ENCODE measurements at places on chromosomes 16 and 17.
A peak's percentile ranks its signal among the peaks of the same experiment; 100 is the strongest.

- DNase-seq: no peak
These were observed 2.5 kb downstream of the BHLHA9 start for GRCh38 chr17:1272701-1273100.

DNA sequence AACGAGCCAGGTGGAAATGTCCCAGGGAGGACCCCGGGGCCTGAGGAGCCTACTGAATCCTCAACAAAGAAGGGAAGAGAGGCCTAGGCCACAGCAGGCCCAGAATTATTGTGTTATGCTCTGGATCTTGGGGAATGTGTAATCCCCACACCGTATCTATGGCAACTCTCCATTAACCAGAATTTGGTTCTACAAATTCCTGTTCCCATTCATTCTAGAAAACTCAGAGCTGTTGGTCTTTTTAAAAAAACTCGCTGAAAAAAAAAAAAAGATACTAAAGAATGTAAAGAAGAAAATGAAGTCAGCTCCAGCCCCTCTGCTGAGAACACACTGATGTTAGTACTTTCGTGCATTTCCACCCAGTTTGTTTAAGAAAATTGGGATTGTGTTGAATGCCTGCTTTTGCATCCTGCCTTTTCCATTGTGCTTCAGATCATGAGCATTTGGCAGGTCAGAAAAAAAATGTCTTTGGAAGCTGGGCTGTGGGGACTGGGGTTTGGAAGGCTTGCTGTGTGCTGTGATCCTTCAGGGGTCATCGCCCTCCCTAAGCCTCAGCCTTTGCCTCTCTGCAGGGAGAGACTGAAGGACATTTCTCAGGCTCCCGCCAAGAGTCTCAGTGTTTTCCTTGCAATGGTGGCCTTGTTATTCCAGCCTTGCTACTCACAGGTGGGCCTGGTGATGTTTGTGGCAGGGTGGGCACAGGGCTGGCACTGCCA, 69.5 kb downstream of the SREBF1 start:
- DNase-seq: no peak

DNA sequence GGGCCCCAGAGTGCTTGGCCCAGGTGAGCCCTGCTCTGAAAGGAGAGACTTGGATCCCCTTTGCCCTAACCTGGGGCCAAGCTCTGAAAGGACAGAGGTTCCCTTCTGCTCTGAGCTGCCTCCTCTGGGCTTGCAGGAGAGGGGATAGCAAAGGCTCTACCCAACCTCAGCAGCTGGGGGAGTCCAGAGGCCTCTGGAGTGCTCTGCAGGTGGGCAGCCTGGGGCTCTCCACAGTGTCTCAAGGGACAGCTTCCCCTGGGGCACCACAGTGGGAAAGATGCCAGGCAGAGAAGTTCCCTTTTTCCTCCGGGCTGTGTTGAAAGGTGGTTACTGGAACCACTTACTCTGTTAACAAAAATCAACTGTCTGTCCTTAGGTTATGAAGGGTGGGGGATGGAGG, 48.2 kb upstream of the MGAT5B start:
- DNase-seq: no peak

DNA sequence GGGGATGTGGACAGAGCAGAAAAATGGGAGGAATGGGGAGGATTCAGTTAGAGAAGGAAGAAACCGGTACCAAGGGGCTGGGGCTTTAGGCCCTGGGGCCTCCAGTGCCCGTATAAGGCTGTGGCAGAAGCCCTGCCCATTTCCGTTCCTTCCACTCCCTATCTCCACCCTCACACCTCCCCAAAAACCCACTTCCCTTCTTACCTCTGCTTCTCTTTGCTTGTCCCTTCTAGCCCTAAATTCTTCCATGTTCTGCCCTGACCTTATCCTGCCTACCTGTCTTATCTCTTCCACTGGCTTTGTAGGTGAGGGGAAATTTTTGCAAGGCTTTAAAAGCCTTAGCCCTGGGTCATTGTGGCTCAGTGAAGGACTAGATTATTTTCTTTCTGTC, 4.1 kb downstream of the RNF167 start:
- DNase-seq: no peak

GRCh38 chr17:30513346-30513745, 36.1 kb downstream of the GOSR1 start:
- no peak for DNase-seq

DNA sequence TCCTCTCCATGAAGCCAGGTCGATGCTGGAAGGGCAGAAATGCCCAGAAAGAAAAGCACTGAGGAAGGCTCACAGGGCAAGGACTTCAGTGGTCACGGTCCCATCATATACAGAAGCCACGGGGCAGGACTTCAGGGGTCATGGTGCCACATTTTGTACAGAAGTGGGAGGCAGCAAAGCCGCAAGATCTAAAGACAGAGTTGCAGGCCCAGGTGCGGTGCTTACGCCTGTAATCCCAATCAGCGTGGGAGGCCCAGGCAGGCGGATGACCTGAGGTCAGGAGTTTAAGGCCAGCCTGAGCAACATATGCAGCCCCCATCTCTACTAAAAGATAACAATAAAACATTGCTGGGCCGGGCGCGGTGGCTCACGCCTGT, 96.0 kb downstream of the NXN start:
- DNase-seq: no peak

DNA sequence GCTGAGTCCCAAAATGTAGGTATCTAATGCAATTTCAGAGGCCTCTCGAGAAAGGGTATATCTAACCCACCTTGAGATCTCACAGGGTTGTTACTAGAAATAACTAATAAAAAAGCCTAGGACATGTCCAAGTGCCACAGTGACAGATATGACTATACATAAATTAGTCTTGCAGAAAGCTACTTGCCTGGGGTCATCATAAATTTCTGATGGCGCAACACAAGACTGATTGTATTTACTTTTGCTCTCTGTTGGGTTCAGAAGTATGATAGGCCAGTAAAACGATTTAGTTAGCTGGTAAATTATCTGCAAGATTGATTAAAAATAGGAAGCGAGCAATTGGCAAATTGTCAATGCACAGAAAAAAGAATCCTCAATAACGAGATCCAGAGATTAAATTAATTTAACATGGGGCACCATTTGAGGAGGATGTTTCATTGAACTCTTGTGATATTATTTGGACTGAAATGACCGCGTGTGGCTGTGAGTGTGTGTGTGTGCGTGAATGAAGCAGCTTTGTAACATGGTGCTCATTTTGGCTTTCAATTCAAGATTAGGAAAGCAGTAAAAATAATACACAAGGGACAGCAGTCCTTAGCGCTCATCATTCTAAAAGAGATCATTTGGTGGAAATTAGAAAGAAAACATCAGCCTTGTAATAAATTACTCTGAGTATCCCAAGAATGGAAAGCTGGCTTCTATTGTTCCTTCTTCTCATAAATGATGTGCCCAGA, 157.4 kb upstream of the ZFHX3 start:
- DNase-seq: no peak

DNA sequence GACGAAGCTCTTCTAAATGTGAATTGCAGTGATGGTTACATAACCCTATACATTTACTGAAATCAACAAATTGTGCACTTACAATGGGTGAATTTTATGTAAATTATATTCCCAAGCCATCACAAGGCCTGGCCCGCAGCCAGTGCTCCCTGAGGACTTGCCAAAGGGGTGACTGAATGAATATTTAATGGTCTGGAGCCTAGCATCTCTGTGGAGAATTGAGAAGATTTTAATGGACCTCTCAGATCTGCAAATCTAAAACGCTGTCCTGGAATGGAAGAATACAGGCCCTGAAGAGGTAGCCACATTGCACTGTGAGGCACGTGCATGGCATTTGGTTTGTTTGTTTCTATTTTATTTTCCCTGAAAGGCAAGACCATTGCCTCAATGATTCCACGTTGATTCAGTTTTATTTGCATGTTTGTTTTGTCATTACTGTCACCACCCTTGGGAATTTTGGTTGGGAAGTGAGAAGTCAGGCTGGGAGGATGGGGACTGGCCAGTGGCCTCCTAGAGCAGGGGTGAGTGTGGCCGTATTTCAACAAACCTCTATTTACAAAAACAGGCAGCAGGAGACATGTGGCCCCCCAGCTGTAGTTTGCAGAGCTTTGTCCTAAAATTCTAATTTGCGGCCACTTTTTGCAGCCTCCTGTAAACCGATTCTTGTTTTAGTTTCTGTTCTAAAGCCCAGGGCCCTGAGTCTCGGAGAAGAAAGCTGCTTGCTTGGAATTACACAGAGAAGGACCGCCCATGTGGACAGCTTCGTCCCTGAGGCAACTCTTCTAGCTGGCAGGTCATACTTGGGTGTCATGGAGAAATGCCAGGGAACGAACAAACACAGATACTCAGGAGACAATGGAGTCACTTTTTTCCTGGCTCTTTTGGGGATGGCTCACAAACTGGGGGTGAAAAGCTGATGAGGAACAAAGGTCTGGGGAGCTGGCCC, 40.5 kb upstream of the GCSH start:
- no peak for DNase-seq

DNA sequence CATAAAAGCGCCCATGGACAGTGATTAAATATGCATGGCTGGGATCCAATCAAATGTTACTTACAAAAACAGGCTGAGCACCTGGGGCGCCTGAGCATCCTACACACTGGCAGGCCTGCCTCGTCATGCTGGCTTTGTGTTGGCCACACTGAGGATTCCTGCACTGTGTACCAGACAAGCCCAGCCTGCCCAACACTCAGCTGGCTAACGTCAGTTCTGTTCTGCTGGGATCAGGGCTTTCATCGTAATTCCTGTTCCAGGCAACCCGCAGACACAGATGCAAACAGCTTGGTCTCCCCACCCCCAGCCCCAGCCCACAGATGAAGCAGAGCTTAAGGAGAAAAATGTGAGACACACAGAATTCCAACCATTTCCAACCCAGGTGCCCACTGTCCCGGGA, 30.7 kb downstream of the PIMREG start:
- no peak for DNase-seq

- peak; percentile 20 for DNase-seq
These were observed 155.6 kb upstream of the PLCG2 start for GRCh38 chr16:81623365-81624102.

GRCh38 chr17:81512562-81513371, at the start of gene ACTG1:
TSS of gene ACTG1 (minus strand) at chr17:81512799. CDS start at chr17:81512354, 445 bp downstream.
- peak; percentile 90 for DNase-seq

- DNase-seq: no peak
These were observed 12.5 kb downstream of the TLCD2 start for GRCh38 chr17:1697681-1698080.

- no peak for DNase-seq
These were observed 8.1 kb upstream of the CXCL16 start for GRCh38 chr17:4747847-4748246.

GRCh38 chr16:2324296-2324859, 16.1 kb downstream of the ABCA3 start:
- no peak for DNase-seq

- no peak for DNase-seq
These were observed 8.3 kb downstream of the HS3ST3B1 start for GRCh38 chr17:14308965-14309879.

GRCh38 chr17:2084766-2085647, 30.1 kb downstream of the HIC1 start:
- no peak for DNase-seq

GRCh38 chr17:64200080-64201032, 62.7 kb downstream of the TEX2 start:
- no peak for DNase-seq

- DNase-seq: peak; percentile 97
These were observed 254.6 kb downstream of the HS3ST3A1 start for GRCh38 chr17:13346996-13347762.

DNA sequence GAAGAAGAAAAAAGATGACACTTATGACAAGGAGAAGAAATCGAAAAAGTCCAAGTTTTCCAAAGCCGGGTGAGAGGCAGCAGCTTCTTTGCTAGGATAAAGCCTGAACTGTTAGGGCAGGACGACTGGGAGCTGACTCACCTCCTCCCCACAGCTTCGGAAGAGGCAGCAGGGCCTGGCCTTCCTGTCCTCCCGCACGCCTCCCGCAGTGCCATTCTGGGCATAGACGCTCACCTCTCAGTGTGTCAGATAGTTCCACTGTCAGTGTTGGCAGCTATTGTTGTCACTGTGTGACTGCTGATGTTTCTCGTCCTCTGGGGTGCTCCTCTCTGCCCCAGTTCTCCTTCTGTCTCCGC, 12.6 kb downstream of the UBN1 start:
- DNase-seq: peak; percentile 48

- DNase-seq: no peak
These were observed 259.0 kb downstream of the CPPED1 start for GRCh38 chr16:12544477-12545296.

DNA sequence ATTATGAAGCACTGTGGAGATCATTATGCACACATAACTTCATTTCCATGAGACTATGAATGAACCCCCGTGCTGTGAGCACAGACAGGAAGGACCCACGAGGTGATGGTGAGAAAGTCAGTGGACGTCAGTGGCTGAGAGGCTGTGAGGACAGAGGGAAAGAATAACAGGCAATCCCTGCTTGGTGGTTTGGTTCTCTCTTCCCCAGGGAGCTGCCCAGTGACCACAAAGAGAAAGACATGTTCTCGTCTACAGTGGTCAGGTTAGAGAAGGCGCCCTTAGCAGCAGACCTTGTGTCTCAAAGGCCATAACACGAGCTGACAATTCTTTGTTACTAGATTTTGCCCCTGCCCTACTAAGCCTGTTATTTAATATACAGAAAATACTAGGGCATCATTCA, 609.2 kb downstream of the TOX3 start:
- DNase-seq: no peak

- no peak for DNase-seq
These were observed 33.3 kb downstream of the CCDC42 start for GRCh38 chr17:8711291-8711690.

- no peak for DNase-seq
These were observed 28.1 kb upstream of the NXPH3 start for GRCh38 chr17:49547566-49547965.

GRCh38 chr16:87382023-87382785, 1.4 kb downstream of the FBXO31 start:
- no peak for DNase-seq

GRCh38 chr17:70968302-70968701, 799.0 kb downstream of the KCNJ2 start:
- DNase-seq: no peak

GRCh38 chr16:64809876-64810629, 311.8 kb downstream of the CDH11 start:
- DNase-seq: no peak

DNA sequence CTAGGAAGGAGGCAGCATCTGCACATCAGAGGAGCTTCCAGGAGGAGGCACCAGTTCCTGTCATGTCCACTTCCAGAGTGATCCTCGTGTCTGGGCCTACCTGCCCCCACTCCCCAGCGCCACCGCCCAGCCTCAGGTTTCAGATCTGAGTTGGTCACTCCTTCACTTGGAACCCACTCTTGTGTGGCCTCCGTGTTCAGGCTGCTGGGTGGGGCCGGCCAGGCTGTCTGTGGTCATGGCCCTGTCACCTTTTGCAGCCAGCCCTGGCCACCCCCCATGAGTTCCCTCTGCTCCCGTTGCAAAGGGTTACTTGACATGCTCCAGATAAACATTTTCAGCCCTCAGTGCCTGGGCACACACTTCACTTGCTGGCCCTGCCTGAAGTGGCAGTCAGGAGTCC, 26.6 kb upstream of the SPPL2C start:
- no peak for DNase-seq
